ENCODE measurements at places on chromosomes 3 and 15.

DNA sequence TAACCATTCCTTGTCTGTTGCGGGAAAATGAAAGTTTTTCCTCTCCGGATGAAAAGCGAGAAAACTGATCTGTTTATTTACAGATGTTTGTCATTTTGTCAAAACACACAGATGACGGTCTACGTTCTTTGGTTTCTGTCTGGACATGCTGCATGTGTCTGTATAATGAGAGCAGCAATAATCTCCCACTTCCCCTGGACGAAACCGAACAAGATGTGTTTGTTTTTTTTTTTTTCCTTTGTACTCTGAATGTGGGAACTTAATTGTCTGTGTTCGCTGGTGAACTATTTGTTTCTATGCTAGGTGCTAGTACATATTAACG, 33.6 kb downstream of the PTPRG start:
- DNase-seq, result no peak

DNA sequence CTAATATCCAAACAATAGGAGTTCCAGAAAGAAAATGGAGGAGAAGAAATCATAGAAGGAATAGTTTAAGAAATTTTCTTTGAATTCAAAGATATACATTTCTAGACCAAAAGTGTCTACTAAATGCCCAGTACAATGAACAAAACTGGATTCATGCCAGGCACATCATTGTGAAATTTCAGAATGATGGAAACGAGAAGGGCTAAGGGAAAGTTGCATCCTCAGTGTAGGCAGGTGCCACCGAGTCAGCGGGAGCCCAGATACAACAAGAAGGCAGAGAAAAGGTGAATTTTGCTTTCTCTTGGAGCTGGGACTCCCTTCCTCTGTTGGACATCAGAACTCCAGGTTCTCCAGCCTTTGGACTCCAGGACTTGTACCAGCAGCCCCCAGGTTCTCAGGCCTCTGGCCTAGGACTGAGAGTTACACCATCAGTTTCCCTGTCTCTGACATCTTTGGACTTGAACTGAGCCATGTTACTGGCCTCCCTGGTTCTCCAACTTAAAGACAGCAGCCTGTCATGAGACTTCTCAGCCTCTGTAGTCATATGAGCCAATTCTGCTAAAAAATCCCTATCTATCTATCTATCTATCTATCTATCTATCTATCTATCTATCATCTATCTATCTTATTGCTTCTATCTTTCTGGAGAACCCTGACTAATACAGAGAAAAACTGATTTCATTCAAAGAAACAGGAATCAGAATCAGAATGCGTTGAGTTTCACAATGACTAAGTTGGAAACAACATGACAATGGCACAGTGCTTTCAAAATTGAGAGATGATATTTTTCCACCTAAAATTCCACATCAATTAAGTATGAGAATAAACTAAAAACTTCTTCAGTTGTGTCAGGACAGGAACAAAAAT, 207.7 kb downstream of the FAM43A start:
- no peak for DNase-seq

GRCh38 chr3:33544126-33544525, 103.9 kb upstream of the UBP1 start:
- no peak for DNase-seq

GRCh38 chr15:25971053-25971452, 107.9 kb upstream of the ATP10A start:
- no peak for DNase-seq

GRCh38 chr15:68951813-68952212, 21.5 kb downstream of the SPESP1 start:
- no peak for DNase-seq

GRCh38 chr3:63874769-63875168, 11.1 kb downstream of the ATXN7 start:
- DNase-seq, result no peak

- no peak for DNase-seq
Measured at GRCh38 chr3:74263031-74263430, 351.4 kb downstream of the CNTN3 start.

DNA sequence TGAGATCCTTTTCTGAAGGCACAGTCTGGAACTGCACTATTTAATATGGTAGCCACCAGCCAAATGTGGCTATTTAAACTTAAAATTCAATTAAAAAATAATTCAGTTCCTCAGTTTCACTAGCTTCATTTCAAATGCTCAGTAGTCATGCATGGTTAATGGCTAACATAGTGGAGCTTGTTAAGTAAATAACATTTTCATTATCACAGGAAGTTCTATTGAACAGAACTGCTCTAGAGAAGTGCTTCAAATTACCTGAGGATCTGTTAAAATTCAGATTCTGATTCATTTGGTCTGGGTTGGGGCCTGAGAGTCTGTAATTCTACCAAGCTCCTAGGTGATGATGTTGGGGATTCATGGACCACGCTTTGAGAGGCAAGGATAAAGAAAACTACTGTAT, 109.6 kb upstream of the THRB start:
- no peak for DNase-seq

DNA sequence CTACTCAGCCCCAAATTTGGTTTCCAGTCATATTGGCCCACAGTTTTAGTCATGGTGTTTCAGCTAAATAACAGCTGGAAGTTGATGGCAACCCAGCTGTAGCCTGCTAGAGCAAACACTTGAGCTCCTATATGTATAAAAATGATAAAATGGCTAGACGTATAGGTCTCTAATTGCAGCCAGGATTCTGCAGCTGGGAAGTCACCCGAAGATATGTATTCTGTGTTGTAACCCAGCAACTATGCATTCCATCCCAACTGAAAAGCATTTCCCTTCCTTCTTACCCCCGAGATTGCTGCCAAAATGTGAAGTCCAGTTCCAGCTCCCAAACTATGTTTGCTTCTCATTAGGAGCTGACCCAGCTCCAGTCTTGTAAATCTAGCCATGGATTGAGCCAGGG, 408.4 kb downstream of the AGBL1 start:
- DNase-seq, result no peak

- DNase-seq, result no peak
Measured at GRCh38 chr3:155179966-155180757, 100.0 kb downstream of the MME start.

DNA sequence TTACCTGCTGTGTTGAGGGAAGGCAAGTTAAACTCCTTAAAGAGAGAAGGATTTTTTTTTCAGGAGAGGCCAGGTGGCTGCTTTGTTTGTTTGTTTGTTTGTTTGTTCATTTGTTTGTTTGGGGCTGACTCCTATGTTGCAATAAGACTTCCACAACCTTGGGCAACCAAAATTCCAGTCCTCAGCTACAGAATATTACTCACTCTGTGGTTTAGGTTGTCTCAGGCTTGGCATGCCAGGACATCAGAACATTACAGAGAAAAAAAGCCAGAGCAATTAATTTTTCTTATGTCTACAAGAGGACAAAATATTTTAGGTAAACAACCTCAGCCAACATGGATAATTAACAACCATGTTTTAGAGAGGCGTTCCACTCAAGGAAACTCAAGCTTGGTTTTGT, 156.7 kb upstream of the ATP11B start:
- DNase-seq, result no peak

DNA sequence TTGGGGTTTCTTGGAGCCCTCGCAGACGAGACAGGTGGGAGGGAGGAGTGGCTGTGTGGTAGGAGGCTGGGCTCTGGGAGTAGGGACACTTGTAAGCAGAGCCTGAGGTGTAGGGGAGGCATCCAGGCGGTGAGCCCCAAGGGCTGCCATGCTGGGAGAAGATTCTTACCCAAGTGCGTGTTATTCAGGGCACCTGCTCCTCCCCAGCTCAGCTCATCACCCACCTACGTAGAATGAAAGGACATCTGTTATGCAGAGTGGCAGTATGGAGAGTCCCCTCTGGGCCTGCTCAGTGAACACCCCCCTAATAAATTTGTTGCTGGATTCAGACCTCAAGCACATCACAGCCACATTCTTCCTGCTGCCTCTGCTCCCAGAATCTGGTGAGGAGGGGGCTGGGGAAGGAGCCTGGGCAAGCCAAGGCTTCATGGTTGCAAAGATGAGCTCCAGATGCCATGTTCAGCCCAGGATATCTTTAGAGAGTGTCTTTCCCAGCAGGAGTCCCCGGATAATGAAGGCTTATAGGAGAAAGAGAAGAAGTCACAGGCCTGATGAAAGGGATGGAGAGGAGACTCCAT, 261.8 kb downstream of the EPHB1 start:
- no peak for DNase-seq

DNA sequence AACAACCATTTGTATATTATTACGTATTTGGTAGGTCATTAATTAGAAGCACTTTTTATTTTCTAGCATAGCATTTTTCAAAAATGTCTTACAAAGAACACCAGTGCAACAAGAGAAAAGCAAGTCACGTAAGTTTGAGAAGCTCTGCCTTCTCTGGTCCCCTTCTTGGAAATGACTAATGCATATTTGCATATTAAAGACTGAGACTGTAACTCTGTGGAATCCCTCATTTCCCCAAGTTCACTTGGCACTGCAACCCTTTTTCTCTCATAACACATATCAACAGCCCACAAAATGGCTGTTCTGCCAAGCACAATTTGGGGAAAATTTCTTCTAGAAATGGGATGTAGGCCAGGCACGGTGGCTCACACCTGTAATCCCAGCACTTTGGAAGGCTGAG, 176.3 kb downstream of the ERC2 start:
- DNase-seq, result no peak

DNA sequence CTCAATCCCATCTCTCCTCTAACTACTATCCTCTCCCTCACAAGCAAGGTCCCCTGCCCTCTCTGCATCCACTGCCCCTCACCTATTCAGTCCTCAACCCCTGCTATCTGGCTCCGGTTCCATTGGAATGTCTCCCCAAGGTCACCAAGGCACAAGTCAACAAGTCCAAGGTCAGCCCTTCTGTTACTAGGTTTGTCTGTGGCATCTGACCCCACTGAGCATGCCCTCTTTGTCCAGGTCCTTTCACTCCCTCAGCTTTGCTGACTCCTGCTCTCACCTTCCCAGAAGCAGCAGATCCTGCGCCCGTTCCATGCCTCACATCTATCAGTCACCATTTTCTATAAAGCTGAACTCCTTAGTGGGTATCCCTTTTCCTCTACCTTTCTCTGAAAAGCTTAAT, 8.3 kb upstream of the SEMA7A start:
- DNase-seq, result no peak

GRCh38 chr3:143526011-143526545, 322.2 kb downstream of the SLC9A9 start:
- DNase-seq, result no peak

- no peak for DNase-seq
Measured at GRCh38 chr3:10772271-10773161, 43.5 kb upstream of the SLC6A11 start.

GRCh38 chr3:94968519-94968918, 905.7 kb downstream of the NSUN3 start:
- DNase-seq, result no peak

DNA sequence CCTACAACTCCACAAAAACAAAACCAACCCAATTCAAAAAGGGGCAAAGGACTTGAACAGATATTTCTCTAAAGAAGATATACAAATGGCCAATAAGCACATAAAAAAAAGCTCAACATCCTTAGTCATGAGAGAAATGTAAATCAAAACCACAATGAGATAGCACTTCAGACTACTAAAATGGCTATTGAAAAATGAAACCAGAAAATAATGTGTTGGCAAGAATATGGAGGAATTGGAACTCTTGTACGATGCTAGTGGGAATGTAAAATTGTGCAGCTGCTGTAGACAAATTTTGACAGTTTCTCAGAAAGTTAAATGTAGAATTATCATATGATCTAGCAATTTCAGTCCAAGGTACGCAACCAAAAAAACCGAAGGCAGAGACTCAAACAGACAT, 29.0 kb downstream of the KY start:
- no peak for DNase-seq

DNA sequence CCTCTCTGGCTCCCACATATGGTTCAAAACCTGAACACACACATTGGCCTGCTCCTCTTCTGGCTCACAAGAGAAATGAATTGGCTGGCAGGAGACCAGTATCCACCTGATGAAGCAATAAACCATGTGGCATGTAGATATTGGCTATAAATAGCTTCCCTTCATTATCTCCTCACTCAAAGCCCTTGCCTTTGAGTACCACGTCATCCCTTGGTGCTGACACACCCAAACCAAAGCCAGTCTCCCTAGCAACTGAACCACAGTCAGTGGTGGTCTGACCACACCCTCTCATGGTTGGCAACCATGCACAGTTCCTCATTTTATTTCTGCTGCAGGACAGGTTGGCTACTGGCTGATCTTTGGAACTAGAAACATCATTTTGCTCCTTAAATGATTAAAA, 98.8 kb downstream of the ZNF621 start:
- DNase-seq, result no peak

- no peak for DNase-seq
Measured at GRCh38 chr3:55818485-55818884, 331.4 kb upstream of the WNT5A start.

- DNase-seq, result no peak
Measured at GRCh38 chr3:100662113-100662823, 47.0 kb upstream of the TFG start.

DNA sequence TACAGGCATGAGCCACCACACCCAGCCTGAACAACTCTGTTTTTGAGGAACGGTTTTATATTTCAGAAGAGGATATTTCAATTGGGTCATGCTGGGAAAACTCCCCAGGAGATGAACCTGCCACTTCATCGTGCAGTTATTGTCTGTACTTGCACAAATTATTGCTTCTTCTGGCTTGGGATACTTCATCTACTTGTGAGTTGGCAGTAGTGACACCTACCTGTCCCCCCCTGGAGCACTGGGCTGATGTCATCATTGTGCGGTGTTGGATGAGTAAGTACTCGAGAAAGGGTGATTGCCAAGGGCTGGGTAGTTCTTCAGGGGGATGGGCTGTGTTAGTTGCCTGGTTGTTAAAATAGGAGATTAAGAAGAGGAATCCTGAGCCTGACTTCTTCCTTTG, 85.1 kb upstream of the SAMMSON start:
- DNase-seq, result no peak

GRCh38 chr3:37701734-37702433, 159.8 kb upstream of the CTDSPL start:
- DNase-seq, result no peak

- DNase-seq, result peak; percentile 49
Measured at GRCh38 chr15:67097930-67098740, 32.7 kb downstream of the SMAD3 start.

GRCh38 chr3:149781211-149781610, 11.1 kb downstream of the ANKUB1 start:
- no peak for DNase-seq

GRCh38 chr3:185561374-185561943, 9.1 kb upstream of the LIPH start:
- no peak for DNase-seq

DNA sequence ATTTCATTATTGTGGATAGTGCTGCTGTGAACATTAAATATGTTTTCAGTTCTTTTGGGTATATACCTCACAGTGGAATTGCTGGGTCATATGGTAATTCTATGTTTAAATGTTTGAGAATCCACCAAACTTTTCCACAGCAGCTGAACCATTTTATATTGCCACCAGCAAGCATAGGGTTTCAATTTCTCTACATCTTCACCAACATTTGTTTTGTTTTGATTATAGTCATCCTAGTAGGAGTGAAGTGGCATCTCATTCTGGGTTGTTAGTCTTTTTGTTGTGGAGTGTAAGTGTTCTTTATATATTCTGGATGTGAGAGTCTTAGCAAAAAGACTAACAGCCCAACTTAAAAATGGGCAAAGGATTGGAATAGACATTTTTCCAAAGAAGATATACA, 6.0 kb downstream of the RPUSD2 start:
- no peak for DNase-seq
